Kidney tubule cell (primary cell): ENCODE measurements at places on chromosomes 4 and X.

DNA sequence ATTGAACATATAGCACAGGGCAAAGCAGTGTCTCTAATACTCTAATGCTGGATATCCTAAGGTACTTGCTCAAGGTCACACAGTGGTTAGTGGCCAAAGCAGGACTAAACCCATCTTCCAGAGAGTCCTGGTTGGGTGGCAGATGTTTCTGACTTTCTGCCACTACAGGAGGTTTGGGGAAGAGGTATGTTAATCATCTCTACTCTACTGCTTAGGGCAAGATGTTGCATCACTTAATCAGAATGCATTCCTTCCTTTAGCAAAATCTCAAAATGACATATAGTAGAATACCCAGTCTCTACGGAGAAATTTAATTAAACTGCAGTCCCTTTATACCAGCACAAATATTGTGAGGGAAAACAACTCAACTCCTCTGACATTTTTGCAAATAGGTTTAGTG lies 190.7 kb upstream of the FAM241A start:
- DNase-seq = no peak

DNA sequence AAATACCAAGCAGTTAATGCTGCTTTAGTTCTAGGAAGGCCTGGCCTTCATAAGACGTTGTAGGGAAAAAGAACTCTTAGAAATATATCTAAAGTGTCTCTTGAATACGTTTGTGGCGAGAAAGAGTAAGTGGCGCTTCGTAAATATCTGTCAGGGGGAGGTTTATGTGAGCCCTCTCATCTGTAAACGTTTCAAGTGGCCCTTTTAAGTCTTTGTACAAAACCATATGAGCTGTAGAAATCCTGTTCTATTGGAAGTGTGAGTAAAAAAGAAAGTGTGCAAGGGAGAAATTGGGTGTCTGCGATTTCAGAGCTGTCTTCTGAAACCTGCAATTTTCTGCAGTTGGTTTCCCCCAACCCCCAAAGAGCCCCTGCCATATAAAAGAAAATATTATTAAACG lies 8.6 kb upstream of the INTU start:
- no peak for DNase-seq

DNA sequence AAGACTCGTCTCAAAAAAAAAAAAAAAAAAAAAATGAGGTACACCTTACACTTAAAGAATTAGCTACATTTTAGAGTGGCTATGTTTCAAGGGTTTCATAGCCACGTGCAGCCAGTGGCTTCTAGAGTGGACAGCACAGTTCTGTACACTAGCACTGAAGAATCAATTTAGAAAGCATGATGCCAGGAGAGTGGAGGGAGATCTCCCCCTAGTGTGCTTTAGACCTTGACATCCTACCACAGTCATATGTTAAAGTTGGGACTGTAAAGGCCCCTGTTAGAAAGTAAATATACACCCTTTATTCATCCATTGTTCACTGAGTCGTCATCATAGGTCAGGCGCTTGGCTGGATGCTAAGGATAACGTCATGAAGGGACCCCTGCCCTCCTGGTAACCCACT lies 179.4 kb downstream of the QDPR start:
- DNase-seq = no peak

DNA sequence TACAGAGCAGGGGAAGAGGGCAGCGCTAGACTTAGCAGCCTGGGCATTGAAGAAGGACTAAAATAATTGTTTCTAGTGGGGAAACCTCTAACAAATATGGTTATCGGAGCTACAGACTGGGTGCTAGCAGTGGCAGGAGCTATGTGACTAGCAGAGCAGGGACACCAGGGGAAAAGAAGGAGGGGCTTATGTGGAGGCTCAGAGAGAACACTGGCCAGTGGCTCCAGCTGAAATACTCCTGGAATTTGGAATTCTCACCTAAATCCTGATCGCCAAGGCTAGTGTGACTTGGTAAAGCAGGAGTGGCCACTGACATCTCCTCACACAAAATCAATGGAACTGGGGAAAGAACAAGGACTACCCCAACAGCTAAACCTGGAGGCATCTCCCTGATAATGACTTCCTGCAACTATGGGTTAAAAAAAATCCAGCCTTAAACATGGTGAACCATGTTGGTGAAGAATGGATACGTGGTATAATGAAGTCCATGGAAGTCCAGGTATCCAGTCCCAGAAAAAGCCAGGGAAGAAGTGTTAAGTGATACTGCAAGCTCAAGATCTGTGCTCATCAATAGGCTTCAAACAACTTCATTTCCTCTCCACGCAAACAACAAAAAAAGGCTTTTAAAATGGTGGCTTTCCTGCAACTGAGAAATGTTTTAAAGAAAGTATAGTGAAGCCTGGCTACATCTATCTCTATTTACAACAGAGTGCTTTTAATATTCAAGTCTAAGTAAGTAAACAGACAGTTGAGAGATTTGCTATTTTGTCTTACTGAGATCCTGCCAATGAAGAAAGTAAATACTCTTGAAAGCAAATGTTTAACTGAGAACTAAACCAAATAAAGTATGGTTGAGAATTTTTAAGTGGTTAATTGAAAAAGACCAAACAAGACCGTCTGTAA lies 1.8 kb downstream of the TAPT1 start:
- DNase-seq = peak; percentile 41

- peak; percentile 89 for DNase-seq
Measured at GRCh38 chr4:1683736-1684505, at the start of gene FAM53A. Gene FAM53A, minus strand, starts transcription at chr4:1684313. Its CDS starts 15,572 bp downstream, at chr4:1668741.

DNA sequence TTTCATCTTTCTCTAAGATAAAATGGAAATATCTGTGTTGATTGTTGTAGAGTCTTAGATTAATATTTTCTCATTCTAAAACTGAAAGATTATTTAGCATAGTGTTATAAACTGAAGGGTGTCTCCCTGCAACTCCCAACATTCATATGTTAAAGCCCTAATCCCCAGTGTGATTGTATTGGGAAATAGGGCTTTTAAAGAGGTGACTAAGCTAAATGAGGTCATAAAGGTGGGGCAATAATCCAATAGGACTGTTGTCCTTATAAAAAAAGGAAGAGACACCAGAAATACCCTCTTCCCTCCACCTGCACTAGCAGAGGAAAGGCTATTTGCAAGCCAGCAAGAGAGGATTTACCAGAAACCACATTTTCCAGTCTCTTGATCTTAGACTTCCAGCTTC lies 1626.4 kb downstream of the C4orf33 start:
- DNase-seq = no peak

DNA sequence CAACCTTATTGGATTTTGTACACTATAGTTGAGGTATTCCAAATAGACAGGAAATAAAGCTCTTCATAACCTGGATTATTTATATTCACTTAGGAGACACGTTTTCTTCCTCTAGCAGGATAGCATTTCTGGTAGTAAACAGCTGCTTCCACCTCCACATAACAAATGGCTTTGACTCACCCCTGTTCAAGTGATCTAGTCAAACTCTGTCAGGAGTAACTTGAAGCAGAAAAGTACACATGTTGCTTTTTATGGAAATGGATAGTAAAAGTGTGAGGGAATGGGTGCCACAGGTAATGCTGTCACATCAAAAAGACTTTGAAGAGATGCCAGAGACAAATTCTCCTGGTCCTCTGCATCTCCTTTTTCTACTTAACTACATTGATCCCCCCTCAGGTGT lies 258.7 kb upstream of the SLC7A11 start:
- DNase-seq = no peak

DNA sequence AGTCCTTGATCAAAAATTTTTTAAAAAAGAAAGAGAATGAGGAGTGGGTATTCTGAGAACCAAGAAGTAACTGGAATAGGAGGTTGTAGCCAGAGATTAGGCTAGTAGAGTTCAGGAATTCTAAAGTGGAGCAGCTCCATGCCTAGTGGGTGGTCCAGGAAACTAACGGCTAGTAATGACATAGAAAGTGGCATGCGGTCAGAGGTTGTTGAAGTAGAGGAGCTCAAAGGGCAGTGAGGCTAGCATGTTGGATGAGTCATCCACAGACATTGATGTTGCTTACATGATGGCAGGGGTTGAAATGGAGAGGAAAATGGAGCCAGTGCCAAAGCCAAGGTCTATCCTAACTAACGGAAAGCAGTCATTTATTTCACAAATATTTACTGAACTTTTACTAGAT lies 42.1 kb downstream of the TEX13B start:
- DNase-seq = no peak

GRCh38 chr4:149057594-149057993 lies 615.4 kb upstream of the NR3C2 start:
- no peak for DNase-seq

DNA sequence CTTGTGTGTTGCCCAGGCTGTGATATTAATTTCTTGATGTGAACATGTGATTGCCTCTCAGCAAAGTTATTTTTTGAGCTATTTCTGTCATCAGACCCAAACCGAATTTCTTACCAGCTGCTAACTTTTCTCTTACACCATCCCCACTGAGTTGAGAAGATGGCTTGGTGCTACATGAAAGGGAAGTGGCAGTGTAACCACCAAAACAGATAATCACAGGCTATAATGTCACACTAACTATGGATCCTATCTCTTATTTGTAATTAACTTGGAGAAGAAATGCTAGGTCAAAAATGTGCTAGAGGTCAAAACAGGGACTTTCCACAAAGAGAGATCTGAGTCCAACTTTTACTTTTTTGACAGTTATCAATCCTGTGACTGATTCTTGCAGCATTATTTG lies 43.8 kb downstream of the ELOVL6 start:
- no peak for DNase-seq

DNA sequence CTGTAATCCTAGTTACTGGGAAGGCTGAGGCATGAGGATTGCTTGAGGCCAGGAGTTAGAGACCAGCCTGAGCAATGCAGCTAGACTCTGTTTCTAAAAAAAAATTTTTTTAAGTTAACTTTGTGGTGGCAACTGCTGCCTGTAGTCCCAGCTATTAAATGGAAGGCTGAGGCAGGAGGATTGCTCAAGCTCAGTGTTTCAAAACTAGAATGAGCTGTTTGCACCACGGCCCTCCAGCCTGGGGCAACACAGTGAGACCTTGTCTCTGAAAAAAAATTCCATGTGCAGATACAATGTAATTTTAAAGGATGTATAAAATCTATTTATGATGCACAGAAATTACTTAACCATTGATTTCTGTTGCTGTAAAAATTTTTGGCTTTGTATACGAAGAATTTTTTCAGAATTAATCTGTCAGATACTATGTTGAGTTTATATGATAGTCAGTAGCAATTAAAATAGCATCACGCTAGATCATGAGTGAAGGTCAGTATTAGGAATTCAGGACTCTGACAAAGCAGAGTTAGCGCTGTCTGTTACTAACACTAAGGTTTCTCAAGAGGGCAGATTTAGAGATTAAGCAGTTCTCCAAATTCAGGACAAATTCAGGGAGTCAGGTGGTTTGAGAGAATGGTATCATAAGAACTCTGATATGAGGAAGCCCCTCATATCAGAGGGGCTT lies 8.3 kb upstream of the AGA start:
- no peak for DNase-seq

- no peak for DNase-seq
Measured at GRCh38 chr4:105541420-105541819, 11.0 kb upstream of the ARHGEF38 start.

- DNase-seq = peak; percentile 37
Measured at GRCh38 chrX:53048169-53049126, at the start of gene GPR173. Gene GPR173, plus strand, starts transcription at chrX:53048789. Its CDS starts 27,833 bp downstream, at chrX:53076622.

DNA sequence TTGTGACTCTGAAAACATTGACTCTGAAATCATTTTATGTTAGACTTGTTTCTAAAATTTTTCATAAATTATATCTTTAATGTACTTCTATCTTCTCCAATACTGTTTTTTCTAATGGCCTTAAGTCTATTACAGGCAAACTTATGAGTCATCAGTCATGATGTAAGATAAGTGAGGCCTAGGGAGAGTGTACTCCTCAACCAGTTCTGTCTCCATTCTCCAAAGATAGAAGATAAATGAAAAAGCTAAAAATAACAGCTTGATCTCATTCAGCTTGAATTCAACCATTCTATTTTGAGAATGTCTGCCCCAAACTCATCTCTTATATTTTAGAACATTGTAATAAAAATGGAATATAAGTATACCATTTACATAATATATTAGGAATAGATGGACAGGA lies 34.5 kb downstream of the STBD1 start:
- peak; percentile 46 for DNase-seq

DNA sequence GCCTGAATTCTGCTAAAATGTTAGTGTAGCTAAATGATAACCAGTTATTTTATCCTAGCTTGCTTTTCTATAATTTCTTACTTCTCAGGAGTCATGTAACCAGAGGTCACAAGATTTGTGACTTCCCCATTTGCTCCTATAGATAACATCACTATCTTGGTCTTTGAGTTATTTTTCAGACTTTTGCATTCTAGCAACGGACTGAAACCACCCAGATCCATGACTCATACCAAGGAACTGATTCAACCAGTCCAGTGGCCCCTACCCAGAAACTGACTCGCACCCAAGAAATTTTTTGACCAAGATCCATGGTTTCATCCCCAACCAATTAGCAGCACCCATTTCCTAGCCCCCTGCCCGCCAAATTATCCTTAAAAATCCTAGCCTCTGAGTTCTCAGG lies 50.0 kb downstream of the IQCM start:
- peak; percentile 85 for DNase-seq

GRCh38 chrX:119398974-119399771 lies at the start of gene SLC25A43:
Gene SLC25A43, plus strand, starts transcription at chrX:119399336. Its CDS starts 68 bp downstream, at chrX:119399404.
- DNase-seq = peak; percentile 49

GRCh38 chrX:105109936-105110335 lies 110.6 kb downstream of the TEX13A start:
- no peak for DNase-seq

- no peak for DNase-seq
Measured at GRCh38 chr4:153409924-153410501, 56.1 kb upstream of the TMEM131L start.

- DNase-seq = no peak
Measured at GRCh38 chrX:41308884-41309647, 24.9 kb upstream of the DDX3X start.

DNA sequence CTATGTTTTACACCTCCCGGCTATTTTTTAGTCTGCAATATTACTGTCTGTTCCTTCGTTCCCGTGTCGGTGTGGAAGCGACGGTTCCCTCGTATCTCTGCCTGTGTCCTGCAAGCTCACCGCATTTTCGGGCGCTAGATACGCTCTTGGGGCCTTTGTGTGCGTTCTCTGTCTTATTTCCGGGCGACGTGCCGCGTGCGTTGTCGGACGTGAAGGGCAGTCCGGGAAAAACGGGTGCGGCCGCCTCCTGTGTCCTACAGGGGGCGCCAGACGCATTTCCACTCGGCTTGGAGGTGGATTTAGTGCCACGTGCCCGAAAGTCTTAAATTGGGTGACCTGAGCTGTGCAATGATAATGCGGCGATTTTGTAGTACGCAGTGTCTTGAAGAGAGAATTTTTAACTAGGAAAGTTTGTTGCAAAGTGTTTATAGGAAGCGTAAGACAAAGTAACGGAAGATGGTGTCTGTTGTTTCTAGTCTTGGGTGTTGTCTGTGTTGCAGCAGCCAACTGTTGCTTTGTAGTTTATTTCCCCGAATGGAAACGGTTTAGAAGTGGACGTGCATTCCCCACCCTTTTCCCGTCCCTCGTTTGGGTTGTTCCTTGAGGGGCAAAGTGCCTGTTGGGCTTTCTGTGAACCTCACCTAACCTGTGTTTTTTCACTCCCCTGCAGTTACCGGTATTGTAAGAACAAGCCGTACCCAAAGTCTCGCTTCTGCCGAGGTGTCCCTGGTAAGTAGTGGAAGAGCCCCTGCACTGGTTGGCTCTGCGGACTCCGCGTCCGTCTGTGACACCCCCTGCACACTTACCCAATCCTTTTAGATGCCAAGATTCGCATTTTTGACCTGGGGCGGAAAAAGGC lies 720 bp downstream of the RPL10 start:
- peak; percentile 79 for DNase-seq

GRCh38 chrX:119424999-119425398 lies 25.9 kb downstream of the SLC25A43 start:
- no peak for DNase-seq

GRCh38 chr4:115165503-115165902 lies 52.1 kb upstream of the NDST4 start:
- DNase-seq = no peak
